Epithelial cell of esophagus (primary cell): ENCODE measurements at places on chromosomes 16 and 17.

- DNase-seq: peak; percentile 39
These were observed 38.4 kb downstream of the UTP18 start for GRCh38 chr17:51298508-51299371.

DNA sequence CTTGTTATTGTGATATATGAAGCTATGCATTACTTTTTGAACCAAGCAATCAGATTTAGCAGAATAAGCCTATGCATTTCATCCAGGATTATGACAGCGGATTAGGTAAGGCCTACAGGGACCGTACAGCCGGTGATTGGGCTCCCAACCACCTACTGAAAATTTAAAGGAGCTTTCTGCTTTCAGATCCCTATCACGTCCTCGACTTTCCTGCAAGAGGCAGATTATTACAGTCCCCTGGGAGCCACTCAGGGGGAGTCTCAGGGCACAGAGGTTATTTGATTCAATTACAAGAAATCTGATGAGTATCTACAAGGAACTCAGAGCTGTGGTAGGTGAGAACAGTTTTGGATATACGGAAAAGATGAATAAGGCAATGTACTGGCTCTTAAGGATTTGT lies 80.7 kb downstream of the HS3ST3B1 start:
- DNase-seq: no peak

DNA sequence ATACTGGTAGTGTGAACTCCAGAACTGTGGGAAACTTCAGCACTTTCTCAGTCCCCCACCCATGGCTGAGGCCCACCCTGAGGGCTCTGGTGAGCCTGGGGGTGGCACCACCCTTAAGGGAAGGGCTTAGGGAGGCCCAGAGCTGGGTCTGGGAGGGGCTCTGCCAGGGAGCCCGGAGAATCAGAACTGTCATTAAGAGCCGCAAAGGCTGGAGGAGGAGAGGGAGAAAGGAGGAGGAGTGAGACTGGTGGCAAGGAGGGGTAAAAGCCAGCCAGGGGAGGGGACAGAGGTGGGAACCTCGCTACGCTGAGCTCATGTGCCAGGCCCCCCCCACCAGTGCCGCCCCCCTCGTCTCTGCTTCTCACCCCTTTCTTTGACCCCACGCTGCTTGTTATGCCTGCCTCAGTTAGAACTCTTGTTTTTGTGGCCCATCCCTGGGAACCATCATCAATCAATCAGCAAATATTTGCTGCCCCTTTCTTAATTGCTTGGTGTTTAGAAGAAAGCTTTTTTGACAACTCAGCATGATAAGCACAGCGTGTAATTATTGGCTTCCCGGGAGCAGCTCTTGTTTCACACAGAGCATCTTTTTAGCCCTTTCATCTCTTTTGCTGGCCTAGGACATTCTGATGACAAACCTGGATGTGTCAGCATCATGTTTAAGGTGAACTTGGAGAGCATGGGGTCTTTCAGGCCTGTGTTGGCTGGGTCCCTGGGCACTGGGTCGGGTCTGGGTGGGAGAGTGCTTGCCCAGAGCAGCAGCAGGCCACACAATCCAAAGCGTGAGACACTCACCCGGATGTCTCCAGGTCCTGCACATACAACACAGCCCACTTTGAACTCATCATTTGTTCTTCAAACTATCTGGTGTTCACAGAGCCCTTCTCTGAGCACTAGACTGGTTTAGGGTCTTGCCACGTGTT lies 77.7 kb downstream of the NETO2 start:
- no peak for DNase-seq

DNA sequence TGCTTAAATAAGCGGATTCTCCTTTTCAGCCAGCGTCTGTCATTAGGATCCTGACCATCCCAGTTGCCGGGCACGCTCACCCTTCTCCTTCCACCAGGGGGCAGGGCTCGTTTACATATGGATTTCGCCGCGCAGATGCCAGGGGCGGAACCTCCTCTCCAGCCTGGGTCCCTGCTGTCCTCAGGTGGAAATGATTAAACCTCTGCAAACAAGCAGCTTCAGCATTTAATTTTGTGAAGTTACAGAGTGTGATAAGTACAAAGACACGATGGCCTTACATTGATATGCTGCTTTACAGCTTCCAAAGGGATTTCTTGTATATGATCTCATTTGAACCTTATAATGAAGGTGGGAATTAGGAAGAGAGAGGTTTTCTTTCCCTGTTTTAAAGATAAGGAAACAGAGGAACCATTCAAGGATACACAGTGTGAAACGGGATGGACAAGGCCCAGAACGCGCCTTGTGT lies 3.9 kb upstream of the KRT28 start:
- peak; percentile 86 for DNase-seq

DNA sequence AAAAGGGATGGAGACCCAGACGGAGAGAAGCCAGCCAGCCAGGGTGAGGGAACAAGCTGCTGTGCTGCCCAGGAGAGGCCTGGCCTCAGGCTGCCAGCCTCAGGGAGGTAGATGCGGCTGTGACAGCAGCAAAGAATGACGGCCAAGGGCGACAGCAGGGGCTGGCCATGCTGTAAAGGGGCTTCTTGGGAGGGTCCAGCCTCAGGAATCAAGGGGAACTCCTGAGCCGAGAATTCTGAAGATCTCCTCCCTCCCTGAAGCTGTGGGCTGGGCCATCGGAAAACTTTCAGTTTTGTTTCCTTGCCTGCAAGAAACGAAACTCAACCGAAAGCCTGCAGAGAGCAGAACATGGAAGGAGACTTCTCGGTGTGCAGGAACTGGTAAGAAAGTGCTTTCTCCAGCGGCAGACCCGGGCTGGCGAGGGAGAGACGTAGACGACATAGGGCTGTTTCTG lies at the start of gene XAF1:
Gene XAF1, plus strand, starts transcription at position 316 of the 454 bp plus-strand sequence. Its CDS starts 33 bp downstream, at position 349.
- DNase-seq: no peak

GRCh38 chr17:66146394-66146793 lies 45.5 kb downstream of the CEP112 start:
- DNase-seq: no peak

- DNase-seq: peak; percentile 94
These were observed 49.8 kb upstream of the BAHCC1 start for GRCh38 chr17:81345228-81346089.

GRCh38 chr17:34349751-34350150 lies 6.5 kb upstream of the CCL13 start:
- no peak for DNase-seq

- DNase-seq: no peak
These were observed 36.5 kb downstream of the DHX38 start for GRCh38 chr16:72129976-72130656.

DNA sequence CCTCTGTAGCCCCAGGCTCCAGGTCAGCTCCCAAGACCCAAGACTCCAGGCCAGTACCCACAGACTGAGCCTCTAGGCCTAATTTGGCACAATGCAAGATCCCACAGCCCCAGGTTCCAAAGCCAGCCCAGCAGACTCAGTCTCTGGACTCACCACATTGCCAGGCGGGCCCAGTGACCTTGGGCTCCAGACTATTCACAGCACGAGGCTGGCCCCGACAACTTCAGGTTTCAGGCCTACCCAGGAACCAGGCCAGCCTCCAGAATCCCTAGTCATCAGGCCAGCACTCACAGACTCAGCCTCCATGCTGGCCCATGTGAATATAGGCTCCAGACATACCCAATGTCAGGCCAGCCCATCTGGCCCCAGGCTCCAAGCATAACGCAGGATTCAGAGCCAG lies 103.8 kb downstream of the CEP112 start:
- no peak for DNase-seq

- no peak for DNase-seq
These were observed 2.8 kb upstream of the SOCS1 start for GRCh38 chr16:11258553-11259492.

DNA sequence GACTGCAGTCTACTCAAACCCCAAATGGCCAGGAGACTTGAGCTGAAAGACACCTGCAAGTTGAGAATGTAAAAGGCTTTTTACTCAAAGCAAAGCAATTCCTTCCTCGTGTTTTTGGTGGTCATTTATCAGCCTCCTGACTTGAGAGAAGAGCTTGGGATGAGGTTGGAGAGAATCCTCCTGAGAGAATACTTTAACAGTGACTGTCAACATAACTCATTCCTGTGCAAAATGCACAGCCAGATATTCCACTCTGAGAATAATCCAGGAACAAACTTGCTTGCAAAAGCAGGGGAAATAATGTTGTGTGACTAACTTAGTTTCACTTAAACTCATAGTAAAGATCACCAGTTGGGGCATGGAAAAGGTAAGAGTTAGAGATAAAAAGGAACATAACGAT lies 53.4 kb downstream of the SNTB2 start:
- peak; percentile 8 for DNase-seq

DNA sequence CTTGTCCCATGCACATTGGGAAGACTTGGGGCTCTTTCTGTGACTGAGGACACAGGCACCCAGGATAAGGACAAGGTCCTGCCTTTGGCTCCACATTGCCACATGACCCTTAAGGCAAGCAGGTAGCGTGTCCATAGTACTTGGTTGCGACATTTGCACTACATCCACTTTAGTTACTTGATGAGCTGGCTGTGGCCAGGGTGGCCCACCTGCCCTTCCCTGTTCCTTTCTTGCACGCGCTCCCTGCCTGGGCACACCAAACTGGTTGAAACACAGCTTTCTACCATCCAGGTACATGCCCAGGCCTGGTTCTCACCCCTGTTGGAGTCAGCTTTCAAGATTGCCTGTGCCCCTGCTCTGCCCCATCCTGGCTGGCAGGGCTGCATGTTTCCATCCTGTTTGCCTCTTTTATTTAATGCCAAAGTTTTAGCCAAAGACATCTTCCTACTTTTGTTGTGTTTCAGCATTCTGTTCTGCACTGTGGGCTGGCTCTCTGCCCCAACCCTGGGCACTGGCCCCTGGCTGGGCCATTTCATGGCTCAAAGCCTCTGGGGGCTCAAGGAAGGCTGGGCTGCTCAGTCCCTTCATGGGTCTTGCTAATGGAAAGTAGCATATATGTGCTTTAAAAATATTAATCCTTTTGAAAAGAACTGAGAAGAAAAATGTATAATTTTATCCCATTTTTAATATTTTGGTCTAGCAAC lies 3.2 kb downstream of the B3GNT9 start:
- peak; percentile 69 for DNase-seq

DNA sequence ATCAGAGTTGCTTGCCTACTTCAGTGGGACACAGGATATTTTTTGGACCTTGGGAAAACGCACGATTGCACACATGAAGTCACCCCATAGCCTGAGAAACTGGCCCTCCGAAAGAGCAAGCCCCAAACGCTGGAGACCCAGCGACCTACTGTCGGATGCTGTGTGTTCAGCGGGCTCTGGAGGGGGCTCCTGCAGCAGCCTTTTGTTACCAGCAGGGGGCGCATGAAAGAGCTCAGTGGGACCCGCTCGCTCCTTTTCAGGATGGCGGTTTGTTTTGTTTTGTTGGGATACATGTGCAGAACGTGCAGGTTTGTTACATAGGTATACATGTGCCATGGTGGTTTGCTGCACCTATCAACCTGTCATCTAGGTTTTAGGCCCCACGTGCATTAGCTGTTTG lies 28.4 kb downstream of the MYH3 start:
- DNase-seq: no peak

- DNase-seq: no peak
These were observed 28.4 kb upstream of the HLF start for GRCh38 chr17:55236316-55236715.

DNA sequence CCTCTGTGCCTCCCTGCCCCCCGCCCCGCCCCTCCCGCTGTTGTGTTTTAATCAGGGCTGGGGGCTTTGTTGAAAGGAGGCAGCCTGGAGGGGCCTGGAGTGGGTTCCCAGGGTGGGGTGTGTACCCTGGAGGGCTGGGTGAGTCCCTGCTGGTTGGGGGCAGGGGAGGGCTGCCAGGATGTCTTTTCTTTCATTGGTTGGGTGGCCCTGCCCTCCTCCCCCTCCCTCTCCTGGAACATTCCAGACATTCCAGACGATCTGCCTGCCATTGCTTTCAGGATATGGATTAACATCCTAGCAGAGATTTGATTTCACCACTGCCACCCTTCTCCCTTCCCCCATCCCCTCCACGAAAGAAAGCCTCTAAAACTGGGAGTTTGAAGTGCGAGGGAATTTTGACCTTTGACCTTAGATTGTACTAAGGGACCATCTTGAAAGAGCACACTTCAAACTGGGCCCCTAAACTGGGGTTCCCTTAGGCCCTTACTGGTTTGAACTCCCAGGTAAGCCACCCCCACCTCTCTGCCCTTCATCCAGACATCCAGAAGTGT lies 25.3 kb downstream of the IGF2BP1 start:
- DNase-seq: peak; percentile 30

DNA sequence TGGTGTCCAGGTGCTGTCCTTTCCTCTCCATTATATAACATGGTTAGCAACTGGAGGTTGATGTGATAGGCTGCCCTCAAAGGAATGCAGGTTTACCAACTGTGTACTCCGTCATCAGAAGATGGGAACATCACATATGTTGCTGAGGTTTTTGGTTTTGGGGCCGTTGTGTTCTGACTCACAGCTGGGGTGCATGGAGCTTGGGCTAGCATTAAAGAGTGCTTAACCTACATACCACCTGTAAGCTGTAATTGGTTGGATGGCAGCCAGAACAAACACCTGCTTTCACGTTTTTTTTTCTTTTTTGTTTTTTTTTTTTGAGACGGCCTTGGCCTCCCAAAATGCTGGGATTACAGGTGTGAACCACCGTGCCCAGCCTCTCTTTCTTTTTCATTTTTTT lies 20.9 kb downstream of the TMEM11 start:
- no peak for DNase-seq

- DNase-seq: no peak
These were observed 20.4 kb downstream of the CARHSP1 start for GRCh38 chr16:8848231-8848938.

DNA sequence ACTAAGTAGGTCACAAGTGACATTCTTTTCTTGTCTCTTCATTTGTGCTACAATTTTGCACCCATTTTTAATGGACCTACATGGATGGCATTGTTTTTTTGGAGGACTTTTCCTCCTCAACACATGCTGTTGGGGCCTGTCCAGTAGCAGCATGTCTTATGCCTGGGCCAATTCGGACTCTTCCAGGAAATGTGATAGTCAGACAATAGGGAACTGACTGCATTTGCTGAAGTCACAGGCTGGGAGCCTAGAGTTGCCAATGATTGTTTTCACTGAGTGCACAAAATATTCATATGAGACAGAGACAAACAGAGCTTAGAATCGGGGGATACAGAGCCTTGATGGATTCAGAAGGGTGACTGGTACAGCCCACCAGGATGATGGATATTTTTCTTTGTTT lies 867.3 kb upstream of the GOT2 start:
- DNase-seq: no peak

- DNase-seq: no peak
These were observed 6.3 kb downstream of the XYLT2 start for GRCh38 chr17:50352072-50352692.

- DNase-seq: no peak
These were observed 37.5 kb downstream of the ADCY7 start for GRCh38 chr16:50303605-50304466.
